ENCODE measurements at places on chromosomes 3 and 15. TPM values are rescaled to one million over a fixed set of nuclear protein-coding genes. Genes with fewer than 3 reads are reported as not detected.

DNA sequence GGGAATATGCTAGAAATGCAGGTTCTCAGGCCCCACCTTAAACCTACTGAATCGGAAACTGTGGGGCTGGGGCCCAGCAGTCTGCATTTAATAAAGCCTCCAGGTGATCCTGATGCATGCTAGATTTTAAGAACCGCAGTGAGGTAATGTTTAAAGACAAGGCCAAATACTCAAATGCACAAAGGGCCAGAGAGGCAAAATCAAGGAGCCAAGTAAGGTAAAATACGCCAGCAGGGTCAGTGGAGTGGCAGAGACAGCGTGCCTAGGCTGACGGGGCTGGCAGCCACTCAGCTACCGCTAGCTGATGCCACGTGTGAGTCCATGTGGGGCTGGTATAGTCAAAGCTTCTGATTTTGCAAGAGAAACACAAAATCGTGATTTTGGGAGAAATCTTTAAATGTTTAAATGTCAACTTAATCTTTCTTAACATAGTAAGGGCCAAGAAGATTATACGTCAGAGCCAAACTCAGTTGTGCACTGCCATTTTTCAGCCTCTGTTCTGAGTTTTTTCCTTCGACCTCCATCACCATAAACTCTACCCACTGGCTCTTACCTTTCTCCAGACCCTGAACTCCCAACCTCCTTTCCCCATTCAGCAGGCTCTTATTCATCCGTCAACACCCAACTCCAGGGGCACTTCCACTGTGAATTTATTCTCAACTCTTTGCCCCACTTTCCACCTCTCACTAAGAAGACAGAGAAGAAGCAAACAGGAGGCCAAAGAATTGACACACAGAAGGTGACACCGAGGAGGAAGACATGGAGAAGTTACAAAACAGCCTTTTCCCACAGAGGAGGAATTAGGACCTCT is 136.6 kb upstream of the RAD18 start:
- no peak for DNase-seq

DNA sequence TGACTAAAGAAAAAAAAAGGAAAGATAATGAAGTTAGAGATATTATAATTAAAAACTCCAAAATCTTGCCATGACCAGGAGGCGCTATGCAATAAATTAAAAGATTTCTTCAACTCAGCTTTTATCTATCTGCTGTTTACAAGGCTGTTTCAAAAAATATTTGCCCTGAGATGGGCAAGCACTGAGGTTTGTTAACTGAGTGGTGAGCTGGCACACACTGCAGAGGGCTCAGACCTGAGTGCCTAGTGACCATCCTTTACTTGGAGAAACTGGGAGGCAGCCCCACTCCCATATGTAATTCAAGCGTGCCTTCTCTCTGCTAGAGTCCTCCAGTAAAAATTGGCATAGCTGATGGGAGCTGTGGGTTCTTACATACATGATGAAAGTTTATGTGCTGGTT is 198.7 kb upstream of the TBC1D5 start:
- DNase-seq, result no peak

ALS2CL gene
- 10.2 TPM for total RNA-seq

GRCh38 chr3:59469948-59470723 is 420.3 kb upstream of the CFAP20DC start:
- DNase-seq, result no peak

PROK2 gene
- not detected for total RNA-seq

GRCh38 chr3:88131695-88132094 is 18.1 kb upstream of the C3orf38 start:
- no peak for DNase-seq

RPS17 gene
- total RNA-seq, result 2,058 TPM

DNA sequence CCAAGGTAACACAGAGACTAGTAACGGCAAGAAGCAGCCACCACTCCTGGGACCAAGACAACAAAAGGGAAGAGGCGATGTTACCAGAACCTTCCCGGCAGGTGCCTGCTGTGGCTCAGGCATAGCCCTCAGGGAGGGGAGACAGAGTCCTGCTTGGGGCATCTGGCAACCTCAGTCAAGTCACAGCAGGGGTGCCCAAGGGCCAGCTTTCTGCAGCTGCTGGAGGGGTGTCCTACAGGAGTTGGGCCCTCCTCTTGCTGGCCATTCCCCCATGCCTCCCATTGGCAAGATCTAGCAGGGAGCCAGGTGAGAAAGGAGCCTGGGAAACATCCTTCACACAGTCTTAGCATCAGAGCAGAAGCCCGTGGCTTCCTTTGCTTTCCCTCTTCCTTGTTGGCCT is 197.3 kb upstream of the IL12A start:
- no peak for DNase-seq

KBTBD8 gene
- 5.2 TPM for total RNA-seq

PIERCE2 gene
- not detected for total RNA-seq

DNA sequence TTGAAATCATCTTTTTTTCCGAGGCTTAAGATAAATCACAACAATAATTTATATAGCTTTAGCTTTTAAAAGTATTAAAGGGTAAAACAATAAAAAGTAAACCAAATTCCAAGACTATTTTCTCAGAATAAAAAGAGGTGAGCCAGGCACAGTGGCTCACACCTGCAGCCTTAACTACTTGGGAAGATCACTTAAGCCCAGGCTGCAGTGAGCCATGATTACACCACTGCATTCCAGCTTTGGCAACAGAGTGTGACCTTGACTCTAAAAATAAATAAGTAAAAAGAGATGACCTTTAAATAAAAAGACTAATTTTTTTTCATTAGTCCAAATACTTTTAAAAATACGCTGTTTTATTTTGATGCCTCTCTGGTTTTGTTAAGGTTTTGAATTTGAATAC is 54.4 kb downstream of the C3orf80 start:
- DNase-seq, result no peak

DNA sequence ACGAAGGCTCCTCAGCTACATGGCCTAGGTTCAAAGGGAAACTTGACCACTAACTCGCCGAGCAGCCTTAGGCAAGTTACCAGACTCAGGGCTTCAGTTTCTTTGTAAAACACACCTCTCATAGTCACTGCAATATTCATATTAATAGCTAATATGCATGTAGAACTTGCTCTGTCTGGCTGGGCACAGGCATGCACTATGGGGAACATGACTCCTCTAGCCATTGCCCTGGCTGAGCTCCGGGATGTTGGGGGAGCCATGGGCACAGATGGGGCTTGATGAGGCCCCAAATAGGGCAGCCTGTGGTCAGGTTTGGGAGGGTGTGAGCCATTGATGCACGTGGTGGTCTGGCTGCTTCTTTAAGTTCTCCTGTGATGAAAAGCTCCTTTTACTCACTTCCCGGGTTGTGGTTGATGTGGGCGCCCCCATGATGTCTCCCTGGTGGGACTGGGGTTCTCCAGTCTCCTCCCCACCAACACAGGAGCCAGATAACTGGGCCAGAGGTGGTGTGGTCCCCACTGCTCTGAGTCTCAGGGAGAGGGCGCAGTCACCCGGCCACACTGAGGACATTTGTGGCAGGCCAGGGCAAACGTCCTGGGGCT is 29.4 kb upstream of the DUSP7 start:
- no peak for DNase-seq

DNA sequence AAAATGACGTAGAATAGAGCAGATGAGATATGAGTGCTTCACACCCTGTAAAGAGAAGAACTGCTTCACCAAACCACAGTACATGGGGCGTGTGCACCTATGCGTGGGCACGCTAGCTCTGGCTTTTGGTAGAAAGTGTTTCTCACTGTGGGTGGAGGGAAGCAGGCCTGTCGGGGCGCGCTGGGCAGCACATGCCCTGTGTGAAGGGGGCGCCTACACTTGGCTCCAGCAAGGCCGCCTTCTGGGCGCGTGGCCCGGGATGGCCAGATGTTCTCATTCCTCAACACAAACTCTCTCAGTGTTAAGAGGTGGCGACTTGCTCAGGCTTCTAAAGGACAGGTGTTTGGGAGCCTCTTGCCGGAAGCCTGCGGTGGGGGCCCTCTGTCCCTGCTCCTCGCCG is 90.0 kb downstream of the FBLN2 start:
- no peak for DNase-seq

GRCh38 chr3:72113964-72114363 is 329.0 kb upstream of the PROK2 start:
- DNase-seq, result no peak

DNA sequence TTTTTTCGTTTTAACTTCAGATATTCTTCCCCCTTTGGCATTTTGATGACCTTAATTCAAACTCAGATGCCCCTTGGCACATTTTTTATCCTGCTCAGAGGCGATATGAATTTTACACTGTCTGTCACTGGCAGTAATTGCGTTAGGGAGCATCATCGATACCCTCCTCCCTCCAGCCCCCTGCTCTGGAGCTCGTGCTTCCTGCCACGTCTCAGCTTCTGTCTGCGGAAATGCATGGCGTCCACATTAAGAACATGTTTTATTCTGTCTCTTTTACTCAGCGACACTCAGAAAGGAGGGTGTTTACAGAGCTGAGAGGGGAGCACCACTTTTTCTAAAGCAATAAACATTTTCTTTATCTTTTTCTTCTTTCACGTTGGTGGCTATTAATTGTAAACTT is 254.2 kb downstream of the EBLN2 start:
- no peak for DNase-seq

- DNase-seq, result no peak
Observed at GRCh38 chr3:126543457-126544061, 15.2 kb downstream of the C3orf22 start.

- no peak for DNase-seq
Observed at GRCh38 chr3:87732294-87732693, 326.5 kb downstream of the CGGBP1 start.

- DNase-seq, result no peak
Observed at GRCh38 chr3:185746470-185746869, 78.4 kb downstream of the IGF2BP2 start.

SEMA3G gene
- not detected for total RNA-seq

- no peak for DNase-seq
Observed at GRCh38 chr15:38215707-38216106, 36.9 kb upstream of the SPRED1 start.

GRCh38 chr3:15500107-15500724 is 21.3 kb downstream of the COLQ start:
- no peak for DNase-seq

GRCh38 chr3:114108137-114108536 is 51.6 kb downstream of the QTRT2 start:
- no peak for DNase-seq

- DNase-seq, result no peak
Observed at GRCh38 chr3:42668793-42669217, 15.3 kb downstream of the ZBTB47 start.

DNA sequence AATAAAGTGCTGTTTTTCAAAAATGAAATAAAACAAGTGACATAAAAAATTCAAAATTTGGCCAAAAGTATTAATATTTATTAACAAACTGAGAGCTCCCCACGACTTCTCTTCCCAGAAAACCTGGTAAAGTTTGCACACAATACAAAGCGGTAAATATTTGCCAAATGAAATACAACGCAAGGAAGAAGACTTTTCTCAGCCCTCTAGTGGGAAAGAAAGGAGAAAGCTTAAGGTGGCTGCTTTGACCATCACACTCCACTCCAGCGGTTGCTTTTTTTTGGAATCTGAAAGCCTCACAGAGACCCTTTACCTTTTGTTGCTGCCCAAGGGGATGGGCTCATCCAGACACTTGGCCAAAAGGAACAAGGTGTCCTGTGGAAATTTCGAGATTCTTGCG is 1.1 kb upstream of the GK5 start:
- no peak for DNase-seq

DNA sequence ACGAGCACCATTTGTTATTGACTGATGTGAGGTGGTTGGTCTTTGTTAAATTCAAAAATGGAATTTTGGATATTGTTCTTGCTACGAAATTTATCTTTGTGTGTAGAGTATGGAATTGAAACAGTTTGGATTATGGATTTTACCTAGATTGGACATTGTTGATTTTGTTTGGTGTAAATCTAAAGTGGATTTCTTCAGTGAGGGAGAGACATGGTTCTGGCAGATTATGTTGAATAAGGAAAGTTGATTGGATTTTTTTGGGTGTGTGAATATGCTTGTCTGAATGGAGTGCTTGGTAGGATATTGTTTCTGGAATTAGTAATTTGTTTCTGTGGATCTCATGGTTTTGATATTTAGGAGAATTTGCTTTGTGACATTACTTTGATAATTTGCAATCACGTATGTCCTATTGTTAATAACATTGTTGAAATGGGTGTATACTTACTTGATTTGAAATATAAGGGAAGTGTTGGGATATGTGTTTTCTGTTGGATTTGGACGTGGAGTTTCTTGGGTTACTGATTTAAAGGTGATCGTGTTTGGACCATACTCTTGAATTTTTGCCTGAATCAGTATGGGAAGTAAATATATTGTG is 1.0 kb upstream of the CHD2 start:
- DNase-seq, result no peak

POU1F1 gene
- total RNA-seq, result not detected

GRCh38 chr3:71127052-71127831 is 456.3 kb downstream of the FOXP1 start:
- no peak for DNase-seq

- no peak for DNase-seq
Observed at GRCh38 chr15:31367730-31368344, 41.2 kb downstream of the KLF13 start.

DNA sequence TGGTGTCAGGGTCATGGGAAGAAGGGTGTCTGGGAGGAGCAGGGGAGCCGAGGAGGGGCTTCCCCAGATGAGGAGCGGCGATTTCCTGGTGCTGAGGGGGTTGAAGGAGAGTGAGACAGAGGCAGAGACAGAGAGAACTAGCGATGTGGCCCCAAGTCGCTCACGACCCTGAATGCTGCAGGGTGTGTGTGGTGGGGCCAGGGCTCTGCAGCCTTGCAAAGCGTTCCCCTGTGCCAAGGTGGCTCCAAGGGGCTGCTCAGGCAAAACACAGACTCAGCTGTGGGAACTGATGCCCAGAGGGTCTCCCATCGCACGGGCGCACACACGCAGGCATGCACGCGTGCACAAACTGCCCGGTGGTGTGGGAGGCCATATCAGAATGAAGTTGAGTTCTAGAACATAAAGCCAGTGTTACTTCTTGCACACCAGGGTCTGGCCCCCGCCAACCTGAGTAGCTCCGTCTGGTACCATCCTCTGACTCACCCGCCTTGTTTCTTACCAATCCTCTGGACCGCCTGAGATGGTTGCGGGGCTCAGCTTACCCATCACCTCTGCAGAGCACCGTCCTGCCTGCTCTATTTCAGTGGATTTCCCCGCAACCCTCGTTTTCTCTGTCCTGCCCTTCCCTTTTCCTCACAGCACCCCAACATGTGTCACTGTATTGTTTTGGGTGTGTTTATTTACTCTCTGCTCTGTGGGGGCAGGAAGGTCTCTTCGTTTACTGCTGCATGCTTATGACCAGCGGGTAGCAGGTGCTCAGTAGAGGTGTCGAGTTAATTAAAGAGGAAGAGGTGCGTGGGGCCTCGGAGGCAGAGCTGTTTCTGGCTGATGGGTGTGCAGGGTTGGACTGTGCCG is 4.5 kb downstream of the MELTF start:
- no peak for DNase-seq

GRCh38 chr15:75646944-75647364 is 758 bp upstream of the SNX33 start:
- peak; percentile 11 for DNase-seq

ANO10 gene
- 12.4 TPM for total RNA-seq

CGNL1 gene
- not detected for total RNA-seq
